Astrocyte of the cerebellum (primary cell): ENCODE measurements at places on chromosomes 11 and 22.

GRCh38 chr11:124725719-124726105, 14.0 kb upstream of the NRGN start:
- DNase-seq, result no peak

DNA sequence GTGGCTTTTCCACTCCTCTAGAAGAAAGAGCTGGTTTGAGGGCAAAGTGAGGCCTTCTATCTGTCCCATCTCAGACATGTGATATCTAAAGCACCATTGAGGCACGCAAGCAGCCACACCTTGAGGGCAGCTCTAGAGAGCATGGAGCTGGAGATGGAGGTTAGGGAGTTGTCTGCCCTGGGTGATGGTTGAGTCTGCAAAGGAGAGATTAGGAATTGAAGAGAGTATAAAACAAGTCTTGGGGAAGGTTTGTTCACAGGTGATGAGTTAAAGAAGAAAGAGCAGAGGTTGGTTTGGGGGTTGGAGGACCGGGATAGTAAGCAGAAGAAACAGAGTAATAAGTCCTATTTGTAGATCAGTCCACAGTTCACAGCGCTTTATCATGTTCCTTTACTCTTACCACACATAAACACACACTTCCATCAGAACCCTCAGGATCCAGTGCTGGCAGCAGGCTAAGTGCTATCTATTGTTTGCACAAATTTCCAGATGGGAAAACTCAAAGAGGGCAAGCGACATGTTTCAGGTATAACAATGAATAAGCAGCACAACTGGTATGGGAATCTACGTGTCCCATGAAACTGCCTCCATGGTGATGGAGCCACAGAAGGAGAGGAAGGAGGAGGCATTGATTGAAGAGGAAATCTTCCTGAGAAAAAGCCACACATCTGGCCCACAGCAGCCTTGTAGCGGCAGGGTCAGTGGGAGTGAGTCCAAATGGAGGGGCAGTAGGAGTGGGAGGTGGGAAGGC, 65.8 kb downstream of the RASSF10 start:
- no peak for DNase-seq

GRCh38 chr11:109196016-109196415, 226.0 kb upstream of the C11orf87 start:
- DNase-seq, result no peak

DNA sequence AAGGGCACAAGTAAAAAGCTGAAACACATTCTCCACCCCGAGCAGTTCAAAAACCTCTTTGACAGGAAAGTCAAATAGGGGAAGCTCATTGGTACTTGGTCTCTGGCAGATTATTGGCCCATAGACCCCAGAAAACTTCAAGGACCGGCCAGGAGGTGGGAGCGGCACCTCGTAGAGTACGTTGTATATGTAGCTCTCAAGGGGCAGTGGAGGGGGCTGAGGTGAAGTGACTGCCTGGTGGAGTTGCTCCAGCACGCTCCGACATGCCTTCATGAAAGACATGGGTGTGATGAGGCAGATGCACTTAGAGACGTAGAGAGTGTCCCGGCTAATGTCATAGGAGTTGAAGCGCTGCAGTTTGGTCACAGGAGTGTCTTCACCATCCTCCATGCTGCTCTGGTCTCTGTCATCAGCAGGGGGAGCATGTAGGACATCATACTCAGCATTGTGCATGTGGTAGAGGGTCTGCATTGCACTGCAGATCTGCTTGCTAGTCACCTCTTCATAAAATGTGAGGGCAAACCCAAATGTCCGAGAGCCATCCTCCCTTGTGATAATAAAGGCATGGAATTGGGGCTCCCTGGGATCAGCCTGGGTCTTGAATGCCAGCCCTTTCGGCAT, 61.3 kb downstream of the DENND5A start:
- no peak for DNase-seq

- no peak for DNase-seq
These were observed 66.5 kb upstream of the PITPNB start for GRCh38 chr22:27985323-27986275.

DNA sequence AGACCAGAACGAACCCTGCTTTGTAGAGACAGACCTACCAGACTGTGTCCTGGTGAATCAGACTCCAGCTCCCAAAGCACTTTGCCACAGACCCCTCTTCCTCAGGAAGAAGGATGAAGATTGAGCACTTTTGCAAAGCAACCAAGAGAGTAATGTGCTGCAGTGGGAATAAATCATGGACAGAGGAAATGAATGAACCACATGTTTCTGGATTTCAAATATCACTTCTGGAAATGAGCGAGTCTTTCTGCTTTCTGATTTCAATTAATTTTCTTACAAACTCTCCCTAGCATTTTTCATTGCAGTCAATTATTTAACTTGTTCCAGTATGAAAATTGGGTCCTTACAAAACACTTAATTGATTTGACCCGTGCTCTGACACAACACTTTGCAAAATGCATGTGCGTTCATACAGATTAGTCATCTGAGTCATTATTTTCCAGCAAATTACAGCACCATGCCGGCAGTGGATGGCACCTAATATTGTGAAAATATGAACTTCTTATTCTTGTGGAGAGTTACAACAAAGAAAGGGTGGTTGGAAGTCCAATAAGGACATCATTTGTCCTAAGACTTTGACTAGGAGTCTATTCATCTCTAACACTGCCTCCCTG, 315.9 kb upstream of the CCDC90B start:
- DNase-seq, result no peak

DNA sequence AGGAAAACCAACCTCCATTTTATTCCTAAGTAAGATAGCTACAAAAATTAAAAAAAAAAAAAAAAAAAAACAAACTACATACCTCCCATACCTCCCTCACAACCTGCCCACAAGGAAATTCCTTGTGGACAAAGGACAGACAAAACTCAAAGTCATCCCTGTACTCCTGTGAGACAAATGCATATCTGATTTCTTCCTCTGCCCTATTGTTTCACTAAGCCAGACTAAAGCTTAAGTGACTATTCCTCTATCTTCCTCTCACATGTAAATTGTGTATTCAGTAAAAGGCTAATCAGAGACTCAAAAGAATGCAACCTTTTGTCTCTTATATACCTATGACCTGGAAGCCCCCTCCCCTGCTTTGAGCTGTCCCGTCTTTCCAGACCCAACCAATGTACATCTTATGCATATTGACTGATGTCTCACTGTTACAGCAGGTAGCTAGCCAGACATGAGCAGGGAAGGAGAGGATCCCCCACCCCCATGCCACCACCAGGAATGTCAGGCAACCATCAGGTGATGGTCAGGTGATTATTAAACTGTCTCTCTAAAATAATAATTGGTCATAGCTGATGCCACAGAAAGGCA, 289.4 kb downstream of the SBF2 start:
- DNase-seq, result no peak

DNA sequence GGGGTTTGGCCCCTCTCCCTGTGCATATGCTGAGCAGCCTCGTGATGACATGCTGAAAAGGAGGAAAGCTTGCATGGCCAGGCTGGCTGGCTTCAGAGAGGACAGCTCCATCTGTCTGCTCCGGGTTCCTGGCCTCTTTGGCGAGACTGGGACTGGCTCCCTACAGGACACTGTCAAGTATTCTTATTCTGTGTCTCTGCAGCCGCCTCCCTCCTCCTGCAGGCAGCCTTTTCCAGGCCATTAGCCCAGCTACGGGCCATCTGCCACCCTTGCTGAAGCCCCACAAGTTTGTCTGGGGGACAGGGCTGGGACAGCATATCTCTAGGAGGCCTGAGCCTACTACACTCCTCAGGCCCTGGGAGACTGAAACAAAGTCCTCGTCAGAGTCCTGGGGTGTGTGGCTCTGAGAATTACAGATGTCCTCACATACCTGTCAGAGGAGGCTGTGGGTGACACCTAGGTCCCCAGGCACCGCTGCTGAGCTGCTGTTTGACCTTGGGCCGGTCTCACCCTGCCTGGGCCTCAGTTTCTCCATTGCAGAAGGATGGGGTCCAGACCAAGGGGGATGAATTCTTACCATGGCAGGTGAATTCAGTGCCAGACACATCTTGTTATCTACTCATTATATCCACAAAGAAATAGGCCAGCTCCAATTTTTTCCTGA, 11.0 kb downstream of the MRGPRG start:
- DNase-seq, result no peak

DNA sequence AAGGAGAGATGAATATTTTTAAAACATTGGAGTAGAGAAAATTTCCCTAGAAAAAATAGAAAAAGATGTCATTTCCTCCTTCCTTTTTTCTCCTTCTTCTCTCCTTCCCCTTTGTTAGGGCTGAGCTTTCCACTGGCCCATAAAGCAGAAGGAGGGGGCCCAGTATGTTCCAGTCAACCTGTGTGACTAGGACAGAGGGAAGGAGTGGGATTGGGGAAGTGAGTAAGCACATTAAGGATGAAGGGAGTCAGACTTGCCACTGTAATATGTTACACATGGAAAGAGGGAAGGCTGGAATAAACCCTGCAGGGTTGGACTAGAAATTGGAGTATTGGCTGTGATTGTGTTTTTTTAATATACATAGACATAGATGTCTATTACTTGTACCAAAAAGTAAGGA, 20.1 kb upstream of the SPINDOC start:
- no peak for DNase-seq

- no peak for DNase-seq
These were observed 917 bp downstream of the RPS6KA4 start for GRCh38 chr11:64359712-64360445.

GRCh38 chr11:99376463-99376862, 355.7 kb downstream of the CNTN5 start:
- no peak for DNase-seq

GRCh38 chr11:112925516-112926310, 35.5 kb upstream of the NCAM1 start:
- no peak for DNase-seq

GRCh38 chr22:34064696-34065095, 144.4 kb upstream of the LARGE1 start:
- DNase-seq, result no peak

DNA sequence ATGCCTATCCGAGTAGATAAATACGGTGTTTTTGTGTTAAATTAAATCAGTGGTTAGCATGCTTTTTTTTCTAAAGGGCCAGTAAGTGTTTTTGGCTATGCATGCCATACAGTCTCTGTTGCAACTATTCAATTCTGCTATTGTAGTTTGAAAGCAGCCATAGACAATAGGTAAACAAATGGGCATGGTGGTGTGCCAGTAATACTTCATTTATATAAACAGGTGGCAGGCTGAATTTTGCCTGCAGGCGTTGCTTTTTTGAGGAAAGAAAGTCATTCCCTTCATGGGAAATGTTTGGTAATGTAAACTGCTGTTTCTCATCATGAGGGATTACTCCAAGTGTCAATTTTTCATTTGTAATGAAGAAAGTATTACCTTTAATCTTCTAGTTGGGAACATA, 106.5 kb downstream of the TMEM135 start:
- DNase-seq, result no peak

GRCh38 chr11:134686460-134687061, 274.5 kb upstream of the B3GAT1 start:
- DNase-seq, result no peak

DNA sequence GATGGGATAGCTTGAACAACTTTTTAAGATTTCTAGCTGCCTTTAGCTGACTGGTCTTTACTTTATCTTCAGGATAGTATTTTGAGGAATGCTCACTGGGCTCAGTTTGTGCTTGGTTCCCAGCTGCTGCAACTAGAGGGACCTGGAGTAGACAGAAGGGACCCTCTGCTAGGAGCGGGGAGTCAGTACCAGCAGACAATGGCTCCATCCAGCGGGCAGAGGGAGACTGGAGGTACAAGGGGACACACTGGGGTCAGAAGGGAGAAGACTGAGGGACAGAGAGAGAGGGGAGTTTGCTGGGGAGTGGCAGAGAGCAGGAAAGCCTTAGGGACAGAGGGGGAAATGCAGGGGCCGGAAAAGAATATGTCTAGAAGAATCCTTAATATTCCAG, 22.0 kb upstream of the ACER3 start:
- DNase-seq, result no peak

- no peak for DNase-seq
These were observed 7.2 kb upstream of the CCDC83 start for GRCh38 chr11:85848006-85848405.

DNA sequence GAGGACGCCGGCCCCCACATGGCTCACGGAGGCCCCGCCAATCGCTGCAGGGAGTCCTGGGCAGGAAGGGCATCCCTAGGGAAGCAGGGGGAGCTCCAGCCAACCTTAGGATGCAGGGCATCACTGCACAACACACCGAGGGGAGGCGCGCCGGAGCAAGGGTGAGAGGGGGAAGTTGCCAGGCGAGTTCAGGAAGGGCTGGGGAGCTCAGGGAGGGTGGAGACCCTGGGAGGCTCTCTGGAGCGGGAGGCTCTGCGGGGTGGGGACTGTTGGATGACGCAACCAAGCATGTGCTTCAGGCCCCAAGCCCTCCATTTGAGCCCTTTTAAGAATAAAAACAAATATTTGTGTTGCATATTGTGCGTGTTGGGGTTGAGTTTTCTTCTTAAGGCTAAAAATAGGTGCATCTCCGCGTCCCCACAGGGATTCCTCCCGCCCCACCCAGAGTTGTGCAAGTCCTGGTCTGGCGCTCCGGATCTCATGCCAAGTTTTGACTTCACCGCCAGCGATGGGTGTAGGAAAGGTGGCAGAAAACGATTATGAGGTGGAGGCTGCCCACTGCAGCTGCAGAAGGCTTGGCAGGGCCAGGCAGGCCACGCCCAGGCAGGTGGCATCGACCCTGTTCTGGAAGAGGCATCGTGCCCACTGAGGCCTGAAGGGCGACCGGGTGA, 65.2 kb downstream of the WNT7B start:
- DNase-seq, result no peak

DNA sequence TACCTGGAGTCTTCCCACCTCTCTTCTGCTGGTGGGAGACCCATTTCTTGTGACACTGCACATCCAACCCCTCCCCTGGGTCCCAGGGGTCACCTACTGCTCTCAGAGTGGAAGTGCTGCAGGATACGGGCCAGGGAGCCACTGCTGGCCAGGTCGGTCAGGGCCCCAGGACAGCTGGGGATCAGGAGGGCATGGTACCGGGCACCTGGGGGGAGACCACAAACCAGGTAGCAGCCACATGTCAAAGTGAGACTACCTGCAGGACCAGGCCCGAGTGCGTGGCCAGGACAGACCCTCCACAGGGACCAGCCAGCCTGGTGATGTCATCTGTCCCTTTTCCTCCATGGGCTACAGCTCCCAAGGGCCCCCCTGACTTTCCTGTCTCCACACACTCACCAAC, 3.9 kb downstream of the GATD1 start:
- DNase-seq, result no peak

- no peak for DNase-seq
These were observed 4.4 kb upstream of the PGAP2 start for GRCh38 chr11:3803726-3804495.

DNA sequence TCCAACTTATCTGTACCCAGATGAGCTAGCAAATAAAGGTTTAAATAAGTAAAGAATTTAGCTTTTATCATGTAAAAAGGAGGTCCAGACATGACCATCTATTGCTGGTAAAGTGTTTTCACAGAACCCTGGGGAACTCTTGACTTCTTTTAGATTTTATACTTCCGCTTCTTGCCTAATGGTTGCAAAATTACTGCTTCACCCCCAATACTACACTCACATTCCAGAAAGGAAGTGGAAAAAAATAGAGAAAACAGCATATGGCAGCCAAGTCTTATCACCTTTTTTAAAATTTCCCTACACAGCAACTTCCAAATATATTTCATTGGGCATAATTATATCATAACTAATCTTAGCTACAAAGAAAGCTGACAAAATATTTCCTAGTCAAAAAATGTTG, 12.1 kb downstream of the BBOX1 start:
- no peak for DNase-seq
